Kidney tubule cell (primary cell): ENCODE measurements at places on chromosomes 7 and 10.

- DNase-seq: peak; percentile 13
These were observed 10.9 kb downstream of the C10orf71 start for GRCh38 chr10:49309691-49310411.

- peak; percentile 72 for DNase-seq
These were observed 287.2 kb upstream of the MKLN1 start for GRCh38 chr7:131040467-131040932.

GRCh38 chr10:74973741-74974392 lies 137.6 kb upstream of the SAMD8 start:
- DNase-seq: no peak

DNA sequence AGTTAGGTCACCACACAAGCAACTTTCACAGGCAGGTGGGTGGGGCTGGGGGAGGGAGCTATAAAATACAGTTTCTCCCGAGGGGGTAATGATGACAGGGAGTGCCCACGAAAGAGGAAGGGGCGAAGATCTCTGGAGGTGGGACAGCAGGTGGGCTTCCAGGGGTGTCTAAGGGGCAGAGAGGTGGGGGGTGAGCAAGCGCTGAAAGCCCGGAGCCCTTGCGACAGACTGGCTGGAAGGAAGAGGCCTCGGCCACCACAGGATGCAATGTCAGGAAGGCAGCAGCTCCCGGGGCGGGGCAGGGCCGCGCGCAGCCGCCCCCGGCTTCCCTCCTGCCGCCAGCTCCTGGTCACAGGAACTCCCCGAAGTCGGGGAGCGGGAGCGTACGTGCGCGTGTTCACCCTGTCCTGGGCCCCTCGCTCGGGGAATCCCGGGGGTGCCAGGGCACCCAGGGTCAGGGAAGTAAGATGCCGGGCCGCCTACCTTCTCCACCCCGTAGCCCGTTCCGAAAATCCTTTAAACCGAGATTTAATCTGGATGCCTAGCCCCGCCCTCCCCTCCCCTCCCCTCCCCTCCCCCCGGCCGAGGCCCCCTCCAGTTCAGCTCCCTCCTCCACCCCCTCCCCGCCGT lies 105.2 kb upstream of the PPIF start:
- peak; percentile 42 for DNase-seq

DNA sequence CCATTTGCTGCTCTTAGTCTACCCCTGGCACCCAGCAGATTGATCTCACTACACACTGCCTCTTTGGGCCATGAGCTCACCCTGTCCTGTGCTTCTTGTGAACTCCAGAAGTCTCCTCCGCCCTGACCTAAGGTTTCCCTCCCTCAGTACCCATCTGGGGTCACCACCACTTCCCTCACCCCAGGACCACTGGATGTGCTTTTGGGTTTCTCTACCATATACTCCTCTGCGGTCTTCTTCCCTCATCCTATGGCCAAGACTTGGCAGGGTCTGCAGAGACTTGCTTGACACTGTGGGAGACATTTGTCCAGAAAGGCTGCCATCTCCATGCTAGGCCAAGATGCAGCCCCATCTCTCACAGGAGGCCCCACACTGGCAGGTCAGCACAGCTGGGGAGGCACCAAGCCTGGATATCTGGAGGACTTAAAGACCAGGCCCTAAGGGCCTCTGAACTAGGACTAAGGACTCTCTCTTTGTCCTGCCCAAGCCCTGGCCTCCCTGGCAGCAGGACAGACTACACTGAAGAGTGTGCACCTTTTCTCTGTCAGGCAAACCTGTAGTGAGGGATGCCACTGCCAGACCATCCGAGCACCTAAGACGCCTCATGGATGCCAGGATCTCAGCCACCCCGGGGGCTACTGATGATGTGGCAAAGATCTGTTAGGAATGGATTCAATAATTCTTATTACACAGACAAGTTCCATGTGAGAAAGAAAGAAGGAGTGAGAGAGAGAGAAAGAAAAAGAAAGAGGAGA lies 134.6 kb downstream of the ZNF467 start:
- DNase-seq: no peak
